GM12878 (cell line): ENCODE measurements at places on chromosomes 1 and 21. TPM values are rescaled to one million over a fixed set of nuclear protein-coding genes. Genes with fewer than 3 reads are reported as not detected.

The MIXL1 gene
- 0.23 and 0.40 TPM in 2 replicates for total RNA-seq

The MYOC gene
- not detected in 2 replicates for total RNA-seq

The KRTAP10-4 gene
- total RNA-seq: not detected in 2 replicates

The SYT11 gene
- total RNA-seq: 14.1 and 14.3 TPM in 2 replicates

The CZIB gene
- 32.8 and 38.1 TPM in 2 replicates for total RNA-seq

The FAF1 gene
- 53.4 and 54.5 TPM in 2 replicates for total RNA-seq

The NBPF6 gene
- total RNA-seq: not detected in 2 replicates

The CHTOP gene
- total RNA-seq: 60.1 and 61.5 TPM in 2 replicates

The B3GALT5 gene
- 0.03 and 0.08 TPM in 2 replicates for total RNA-seq

The NBL1 gene
- 1.9 and 2.4 TPM in 2 replicates for total RNA-seq

The RHBDL2 gene
- total RNA-seq: not detected in 2 replicates

The PADI4 gene
- 0.13 and 0.15 TPM in 2 replicates for total RNA-seq

The SELL gene
- 43.6 and 55.2 TPM in 2 replicates for total RNA-seq

The PDPN gene
- total RNA-seq: 0.21 TPM in 1 of 2 replicates, not detected in the other

The CADM3 gene
- total RNA-seq: not detected in 2 replicates

The TNFRSF18 gene
- 6.1 and 6.3 TPM in 2 replicates for total RNA-seq

The CELA2A gene
- 0.90 and 1.5 TPM in 2 replicates for total RNA-seq

The FCMR gene
- total RNA-seq: 191 and 207 TPM in 2 replicates

The SYNC gene
- not detected in 2 replicates for total RNA-seq

The ANKRD65 gene
- total RNA-seq: 0.96 and 1.2 TPM in 2 replicates

The DENND2C gene
- total RNA-seq: 0.08 TPM in 1 of 2 replicates, not detected in the other

The CELF3 gene
- not detected in 2 replicates for total RNA-seq

The CA6 gene
- not detected in 2 replicates for total RNA-seq

The OPRD1 gene
- total RNA-seq: not detected in 2 replicates

The FOXO6 gene
- total RNA-seq: 0.13 TPM in 1 of 2 replicates, not detected in the other

The TNN gene
- 0.10 TPM in 1 of 2 replicates, not detected in the other for total RNA-seq

The SPRR2A gene
- not detected in 2 replicates for total RNA-seq

The RNU1-3 gene
- 2,403 and 2,678 TPM in 2 replicates for total RNA-seq

The DAB1 gene
- 0.10 TPM in 1 of 2 replicates, not detected in the other for total RNA-seq

The MSH4 gene
- total RNA-seq: 0.08 and 0.15 TPM in 2 replicates

The PKP1 gene
- not detected in 2 replicates for total RNA-seq

The KDM5B gene
- 9.5 and 12.7 TPM in 2 replicates for total RNA-seq

The SMCP gene
- total RNA-seq: not detected in 2 replicates

The PCAT6 gene
- total RNA-seq: 0.62 TPM in 1 of 2 replicates, not detected in the other

The SHE gene
- 0.05 TPM in 2 replicates for total RNA-seq

The CFAP74 gene
- total RNA-seq: not detected in 2 replicates

The LCA5L gene
- total RNA-seq: 0.19 TPM in 1 of 2 replicates, not detected in the other

The TTC24 gene
- total RNA-seq: 4.7 and 6.4 TPM in 2 replicates

The KRTAP7-1 gene
- not detected in 2 replicates for total RNA-seq

The KIF14 gene
- 13.8 and 14.9 TPM in 2 replicates for total RNA-seq

The AIRE gene
- total RNA-seq: 0.10 TPM in 1 of 2 replicates, not detected in the other

The CLCA1 gene
- total RNA-seq: 0.13 and 0.27 TPM in 2 replicates

The FTCD gene
- total RNA-seq: 0.28 TPM in 1 of 2 replicates, not detected in the other

The CENPL gene
- total RNA-seq: 16.5 and 19.3 TPM in 2 replicates

The FNDC5 gene
- total RNA-seq: not detected in 2 replicates

The S100A12 gene
- not detected in 2 replicates for total RNA-seq

The UMODL1 gene
- 0.05 TPM in 1 of 2 replicates, not detected in the other for total RNA-seq

The FCAMR gene
- not detected in 2 replicates for total RNA-seq

The PDC gene
- total RNA-seq: not detected in 2 replicates

The FCRLA gene
- 286 and 294 TPM in 2 replicates for total RNA-seq

The SPRR1A gene
- total RNA-seq: not detected in 2 replicates

The OR2T6 gene
- not detected in 2 replicates for total RNA-seq

The RAP1GAP gene
- total RNA-seq: 0.05 and 0.21 TPM in 2 replicates

The LCE2B gene
- total RNA-seq: not detected in 2 replicates

The PPFIA4 gene
- total RNA-seq: 1.1 and 1.5 TPM in 2 replicates

The CNR2 gene
- 13.6 and 15.1 TPM in 2 replicates for total RNA-seq

The IFNLR1 gene
- 3.9 and 5.1 TPM in 2 replicates for total RNA-seq

The NTMT2 gene
- total RNA-seq: not detected in 2 replicates
